H1 (cell line): ENCODE measurements at places on chromosomes 16 and 17. TPM values are rescaled to one million over a fixed set of nuclear protein-coding genes. Genes with fewer than 3 reads are reported as not detected.
A peak's percentile ranks its signal among the peaks of the same experiment; 100 is the strongest.

DNA sequence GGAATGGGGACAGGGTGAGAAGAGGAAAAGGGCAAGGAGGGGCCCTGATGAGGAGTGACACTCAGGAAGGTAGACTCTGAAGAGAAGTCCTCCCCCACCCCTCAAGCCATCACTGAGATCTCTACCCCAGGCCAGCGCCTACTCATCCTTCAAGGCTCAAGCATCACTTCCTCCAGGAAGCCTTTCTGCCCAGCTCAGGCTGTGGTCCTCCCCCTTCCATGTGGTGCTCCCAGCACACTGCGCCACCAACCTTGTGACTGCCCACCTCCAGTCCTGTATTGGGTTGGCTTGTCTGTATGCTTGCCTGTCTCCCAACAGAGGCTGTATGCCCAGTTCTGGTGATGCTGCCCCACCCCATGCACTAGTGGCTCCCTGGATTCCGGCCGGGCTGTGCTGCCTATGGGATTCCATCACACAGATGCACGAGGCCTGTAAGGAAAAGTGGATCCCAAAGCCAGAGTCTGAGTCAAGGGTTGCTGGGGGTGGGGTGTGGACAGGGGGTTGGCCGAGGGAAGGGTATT lies 19.8 kb upstream of the ZFP90 start:
- H3K4me1 ChIP-seq = no peaks in the 10 kb centered on the region
- H3K4me3 ChIP-seq = no peak overlapping the region
- no peaks in the 10 kb centered on the region for H3K36me3 ChIP-seq
- H3K27me3 ChIP-seq = no peaks in the 10 kb centered on the region
- no peak overlapping the region for H3K27ac ChIP-seq
- no peak for DNase-seq

DUSP3 gene
- 21.2 and 21.4 TPM in 2 replicates for total RNA-seq

DNA sequence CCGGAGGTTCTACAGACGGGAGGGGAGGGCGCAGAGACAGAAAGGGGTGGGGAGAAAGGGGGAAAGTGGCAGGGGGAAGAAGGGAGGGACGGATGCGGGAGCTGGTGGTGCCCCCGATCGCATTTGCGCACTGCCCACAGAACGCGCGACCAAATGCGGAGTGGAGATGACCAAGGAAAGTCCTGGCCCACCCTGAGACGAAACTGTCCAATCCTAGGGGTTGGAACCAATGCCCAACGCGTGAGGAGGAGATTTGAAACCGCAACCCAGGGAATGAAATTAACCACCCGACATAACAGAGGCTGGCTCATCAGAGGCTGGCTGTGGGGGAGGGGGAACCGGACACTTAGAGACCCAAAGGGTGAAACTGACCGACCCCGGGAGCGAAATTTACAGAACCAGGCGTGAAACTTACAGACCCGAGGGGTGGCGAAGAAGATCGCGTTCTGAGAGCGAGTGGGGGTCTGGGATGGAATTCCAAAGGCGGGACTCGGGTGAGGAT lies 1.4 kb downstream of the HES7 start:
- H3K27me3 ChIP-seq = peaks cover 50% of the 10 kb centered on the region
- DNase-seq = no peak
- H3K36me3 ChIP-seq = no peaks in the 10 kb centered on the region
- no peak overlapping the region for H3K27ac ChIP-seq
- no peaks in the 10 kb centered on the region for H3K4me1 ChIP-seq

MFAP4 gene
- total RNA-seq = 3.6 and 3.8 TPM in 2 replicates

- H3K36me3 ChIP-seq = no peaks in the 10 kb centered on the region
- H3K4me3 ChIP-seq = peak within 1 kb of the TSS; percentile 2; the same call in 1 of the 2 replicates
- H3K4me1 ChIP-seq = peaks cover 8% of the 10 kb centered on the region
- H3K27me3 ChIP-seq = no peaks in the 10 kb centered on the region
Observed at GRCh38 chr17:63881935-63882601, at the start of gene GH2. Gene GH2 (minus strand): TSS chr17:63881944. CDS start chr17:63881801, 143 bp downstream.

PABPN1L gene
- total RNA-seq = not detected in 2 replicates

DNA sequence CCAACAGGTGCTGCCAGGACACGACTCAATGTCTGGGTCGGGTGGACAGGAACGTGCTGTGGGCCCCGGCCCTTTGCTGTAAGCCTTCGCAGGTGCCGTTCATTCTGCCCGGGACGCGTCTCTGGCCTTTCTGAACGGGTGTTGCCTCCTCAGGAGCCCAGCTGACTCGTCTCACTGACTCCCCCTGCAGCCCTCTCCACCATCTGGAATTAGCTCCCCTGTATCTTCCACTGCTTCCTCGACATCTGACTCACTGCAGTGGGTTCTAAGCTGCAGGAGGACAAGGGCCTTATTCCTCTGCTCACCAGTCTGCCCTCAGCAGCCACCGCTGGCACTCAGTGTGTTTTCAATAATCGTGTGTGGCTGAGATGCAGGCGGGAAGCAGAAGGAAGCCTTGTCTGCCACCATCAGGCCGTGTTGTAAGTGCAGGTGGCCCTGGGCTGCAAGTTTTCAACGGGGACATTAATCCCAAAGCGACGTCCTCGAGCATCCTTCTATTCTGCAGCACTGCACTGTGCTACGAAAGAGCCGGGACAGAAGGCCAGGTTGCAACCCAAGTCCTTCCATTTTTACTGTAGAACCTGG lies 256.2 kb downstream of the FOXL1 start:
- H3K27ac ChIP-seq = no peak overlapping the region
- no peaks in the 10 kb centered on the region for H3K36me3 ChIP-seq
- no peaks in the 10 kb centered on the region for H3K4me1 ChIP-seq
- DNase-seq = peak; percentile 34
- H3K27me3 ChIP-seq = no peaks in the 10 kb centered on the region
